ENCODE measurements at places on chromosomes 7 and 10. TPM values are rescaled to one million over a fixed set of nuclear protein-coding genes. Genes with fewer than 3 reads are reported as not detected.
A peak's percentile ranks its signal among the peaks of the same experiment; 100 is the strongest.

SEMA3E gene
- total RNA-seq: 0.34 TPM

DNA sequence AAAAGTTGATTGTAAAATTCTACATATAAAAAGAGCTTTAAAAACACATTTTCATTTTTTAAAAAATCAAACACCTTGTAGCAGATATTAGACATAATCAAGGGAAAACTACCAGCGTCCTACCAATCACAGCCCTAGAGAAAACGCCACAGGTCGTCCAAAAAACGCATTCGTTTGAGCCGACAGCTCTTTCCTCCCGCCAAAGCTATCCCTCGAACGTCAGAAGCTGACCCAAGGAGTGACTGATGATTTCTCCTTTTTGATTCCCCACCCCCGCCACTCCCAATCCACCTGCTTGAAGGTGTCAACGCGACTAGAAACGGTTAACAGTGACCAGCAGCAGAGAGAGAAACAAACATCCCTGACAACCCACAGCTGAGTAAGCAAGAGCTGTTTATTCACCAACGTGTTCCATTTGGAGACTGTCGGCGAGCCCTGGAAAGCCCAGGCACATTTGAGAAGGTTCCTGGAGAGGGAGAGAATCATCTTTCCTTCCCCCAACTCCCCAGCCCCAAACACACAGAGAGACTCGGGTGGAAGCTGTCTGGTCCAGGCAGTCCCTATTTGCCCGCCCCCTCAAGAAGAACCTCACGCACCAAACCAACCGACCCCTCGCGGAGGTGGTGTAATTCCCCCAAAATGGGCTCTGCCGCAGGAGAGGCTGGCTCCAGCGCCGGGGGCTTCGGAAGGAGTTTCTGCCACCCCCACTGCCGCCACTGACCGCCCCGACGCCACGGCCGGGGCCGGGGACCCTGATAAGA is 622 bp downstream of the CPEB3 start:
- DNase-seq: peak; percentile 24

DNA sequence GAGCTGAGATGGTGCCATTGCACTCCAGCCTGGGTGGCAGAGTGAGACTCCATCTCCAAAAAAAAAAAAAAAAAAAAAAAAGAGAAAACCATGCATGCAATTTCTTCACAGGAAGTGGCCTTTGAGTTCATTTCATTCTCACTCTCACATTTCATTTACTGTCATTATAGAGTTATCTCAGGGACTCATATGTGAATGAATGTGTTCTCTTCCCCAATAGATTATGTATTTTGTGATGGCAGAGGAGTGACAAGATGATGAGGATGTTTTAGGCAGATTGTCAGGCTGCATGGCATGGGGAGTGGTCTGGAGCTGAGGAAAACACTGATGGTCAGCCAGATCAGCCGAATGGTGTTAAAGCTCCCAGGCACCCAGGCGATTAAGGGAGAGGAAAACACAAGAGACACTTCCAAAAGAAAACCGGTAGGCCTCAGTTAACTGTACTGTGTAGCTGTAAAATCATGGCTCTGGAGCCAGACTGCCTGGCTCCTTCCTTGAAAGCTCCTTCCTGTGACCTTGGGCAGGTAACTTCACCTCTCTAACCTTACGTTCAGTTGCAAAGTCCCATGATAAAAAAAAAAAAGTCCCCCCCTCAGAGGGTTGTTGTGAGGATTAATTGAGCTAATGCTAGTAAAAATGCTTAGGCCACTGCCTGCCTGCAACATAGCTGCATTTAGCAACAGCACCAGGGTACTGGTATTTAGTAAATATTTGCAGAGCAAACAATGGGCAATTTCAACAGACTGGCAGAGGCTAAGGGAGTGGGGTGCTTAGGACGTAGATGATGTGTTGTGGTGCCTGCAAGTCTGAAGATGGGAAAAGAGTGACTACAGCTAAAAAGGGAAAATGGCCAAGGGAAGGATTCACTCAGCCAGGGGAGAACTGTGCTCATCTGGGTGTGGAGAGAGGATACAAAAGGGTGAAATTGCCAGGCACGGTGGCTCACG is 6.9 kb downstream of the FRAT2 start:
- no peak for DNase-seq

DNA sequence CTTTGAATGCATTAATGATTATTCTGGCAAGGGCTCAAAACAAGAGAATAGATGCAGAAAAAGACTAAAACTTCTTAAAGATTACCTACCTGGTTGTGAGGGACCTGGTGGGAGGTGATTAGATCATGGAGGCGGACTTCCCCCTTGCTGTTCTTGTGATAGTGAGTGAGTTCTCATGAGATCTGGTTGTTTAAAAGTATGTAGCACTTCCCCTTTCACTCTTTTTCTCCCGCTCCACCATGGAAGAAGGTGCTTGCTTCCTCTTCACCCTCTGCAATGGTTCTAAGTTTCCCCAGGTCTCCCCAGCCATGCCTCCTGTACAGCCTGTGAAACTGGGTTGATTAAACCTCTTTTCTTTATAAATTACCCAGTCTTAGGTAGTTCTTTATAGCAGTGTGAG is 226.6 kb downstream of the ARHGAP12 start:
- DNase-seq: no peak

GRCh38 chr7:47572939-47573757 is 8.8 kb downstream of the TNS3 start:
- DNase-seq: no peak

DNA sequence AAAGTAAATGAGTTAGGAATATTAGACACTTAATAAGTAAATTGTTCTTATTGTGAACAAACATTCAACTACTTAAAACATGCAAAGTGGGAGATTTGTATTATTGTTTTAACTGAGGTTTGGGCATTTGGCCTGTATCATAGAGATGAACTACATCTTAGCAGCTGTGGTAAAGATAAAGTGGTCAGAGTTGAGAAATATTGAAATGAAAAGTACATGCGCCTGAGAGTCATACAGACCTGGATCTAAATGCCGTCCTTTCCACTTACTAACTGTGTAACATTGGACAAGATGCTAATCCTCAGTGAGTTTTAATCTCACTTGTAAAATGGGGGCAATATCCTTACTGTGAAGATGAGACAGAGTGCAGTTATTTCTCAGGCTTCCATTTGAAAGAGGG is 74.5 kb downstream of the KMT2E start:
- DNase-seq: no peak

GRCh38 chr7:5282543-5283316 is at the start of gene SLC29A4:
TSS of gene SLC29A4 (plus strand) at chr7:5282943. CDS start at chr7:5287817, 4,874 bp downstream.
- DNase-seq: no peak

GRCh38 chr10:103548006-103548405 is 54.5 kb downstream of the NEURL1 start:
- no peak for DNase-seq

MUC12 gene
- total RNA-seq: not detected

DNA sequence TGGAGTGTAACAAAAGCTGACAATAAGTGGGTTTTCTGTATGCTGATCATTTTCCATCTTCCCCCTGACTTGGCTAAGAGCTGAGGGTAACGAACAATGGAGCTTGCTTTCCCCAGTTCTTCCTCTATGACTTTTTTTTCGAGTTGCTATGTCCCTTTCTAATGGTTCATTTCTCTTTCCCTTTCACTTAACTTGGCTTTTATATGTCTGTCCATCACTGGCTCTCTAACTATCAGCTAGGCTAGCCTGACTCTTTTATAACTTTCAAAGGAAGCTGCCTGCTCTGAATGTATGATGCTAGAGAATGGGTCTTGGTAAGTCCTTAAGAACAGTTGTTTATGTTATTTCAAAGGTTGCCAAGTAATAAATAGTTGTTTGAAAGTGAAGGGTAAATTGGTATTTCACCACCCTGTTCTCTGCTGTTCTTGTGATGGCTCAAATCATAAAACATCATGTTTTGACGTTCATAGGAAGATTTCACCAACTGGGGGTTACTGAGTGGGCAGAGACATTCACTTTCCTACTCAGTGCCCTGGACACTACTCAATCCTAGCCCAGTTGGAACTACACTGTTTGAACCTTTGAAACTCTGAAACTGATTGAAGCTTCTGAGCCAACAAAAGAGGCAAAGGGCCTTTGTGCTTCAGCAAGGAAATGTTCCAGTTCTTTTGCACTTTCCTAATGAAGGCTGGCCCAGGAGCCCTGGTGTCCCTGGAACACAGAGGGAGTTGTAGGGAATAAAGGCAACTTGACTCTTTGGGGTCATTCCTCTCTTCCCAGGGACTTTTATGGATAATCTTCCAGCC is 85.4 kb upstream of the PHYHIPL start:
- DNase-seq: no peak

DNA sequence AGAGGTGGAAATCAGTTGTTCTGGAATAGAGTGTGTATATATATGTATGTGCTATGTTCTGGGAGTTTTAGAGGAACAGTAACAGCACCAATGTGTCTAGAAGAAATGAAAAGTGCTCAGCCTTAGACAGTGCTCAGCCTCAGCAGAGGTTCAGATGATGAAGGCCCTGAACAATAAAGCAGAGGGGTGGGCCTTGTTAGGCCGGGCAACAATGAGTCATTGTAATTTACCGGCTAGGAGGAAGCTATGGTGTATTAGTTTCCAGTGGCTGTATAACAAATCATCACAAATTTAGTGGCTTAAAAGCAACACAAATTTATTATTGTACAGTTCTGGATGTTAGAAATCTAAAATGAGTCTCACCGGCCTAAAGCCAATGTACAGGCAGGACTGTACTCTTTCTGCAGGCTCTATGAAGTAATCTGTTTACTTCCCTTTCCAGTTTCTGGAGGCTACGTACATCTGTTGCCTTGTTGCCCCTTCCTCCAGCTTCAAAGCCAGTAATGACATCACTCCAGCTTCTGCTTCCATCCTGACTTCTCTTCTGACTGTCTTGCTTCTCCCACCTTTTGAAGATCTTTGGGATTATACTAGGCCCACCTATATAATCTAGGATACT is 84.6 kb downstream of the CH25H start:
- no peak for DNase-seq

PNLIP gene
- not detected for total RNA-seq

- DNase-seq: peak; percentile 61
Measured at GRCh38 chr7:140592964-140593671, 47.5 kb downstream of the DENND2A start.

CC2D2B gene
- not detected for total RNA-seq
